ENCODE measurements at places on chromosomes 7 and 10.

GRCh38 chr10:15345450-15345849 is 25.6 kb downstream of the FAM171A1 start:
- no peak for DNase-seq

GRCh38 chr7:34338961-34339526 is 319.0 kb upstream of the NPSR1 start:
- no peak for DNase-seq

DNA sequence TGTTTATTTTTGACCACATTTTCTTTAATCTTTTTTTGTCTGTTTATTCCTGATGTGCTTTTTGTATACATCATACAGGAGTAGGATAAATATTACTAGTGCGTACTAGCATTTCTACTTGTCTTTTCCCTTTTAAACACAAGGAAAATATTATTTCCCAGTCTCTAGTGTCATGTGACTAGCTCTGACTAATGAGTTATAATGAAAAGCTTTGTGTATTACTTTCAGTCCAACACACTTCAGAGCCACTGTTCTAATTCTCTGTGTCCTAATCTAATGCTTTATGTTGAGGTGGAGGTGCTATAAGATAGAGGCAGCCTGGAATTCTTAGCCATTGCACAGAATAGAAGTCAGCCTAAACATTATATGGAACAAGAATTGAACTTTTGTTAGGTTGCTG is 65.0 kb upstream of the RAB18 start:
- DNase-seq = no peak

GRCh38 chr7:79723833-79724618 is 270.6 kb upstream of the MAGI2 start:
- no peak for DNase-seq

- peak; percentile 74 for DNase-seq
These were observed 706 bp downstream of the BUB3 start for GRCh38 chr10:123154711-123155505.

- DNase-seq = no peak
These were observed 37.1 kb downstream of the CXCL12 start for GRCh38 chr10:44347609-44348400.
